ENCODE measurements at places on chromosomes 1 and 21.

DNA sequence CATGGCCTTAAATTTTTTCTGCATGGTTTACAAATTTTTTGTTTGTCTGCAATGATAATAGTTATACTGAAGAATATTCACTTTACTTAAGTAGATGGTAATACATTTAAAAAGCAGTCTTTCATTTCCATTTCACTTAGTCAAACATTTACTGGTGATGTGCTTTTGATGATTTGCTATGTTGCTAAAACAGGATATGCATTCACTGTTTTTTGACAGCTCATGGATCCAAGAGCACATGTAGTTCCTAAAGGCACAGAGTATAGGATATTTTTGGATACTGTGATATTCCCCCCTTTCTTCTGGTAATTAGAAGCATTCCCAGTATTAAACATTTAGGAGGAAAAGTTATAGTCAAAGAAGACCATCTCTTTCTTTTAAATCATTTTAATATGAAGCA is 45.9 kb downstream of the RAP1A start:
- no peak for DNase-seq

- DNase-seq: no peak
Observed at GRCh38 chr1:180964056-180964455, 51.4 kb downstream of the KIAA1614 start.

- DNase-seq: no peak
Observed at GRCh38 chr21:29737186-29737585, 202.6 kb downstream of the GRIK1 start.

DNA sequence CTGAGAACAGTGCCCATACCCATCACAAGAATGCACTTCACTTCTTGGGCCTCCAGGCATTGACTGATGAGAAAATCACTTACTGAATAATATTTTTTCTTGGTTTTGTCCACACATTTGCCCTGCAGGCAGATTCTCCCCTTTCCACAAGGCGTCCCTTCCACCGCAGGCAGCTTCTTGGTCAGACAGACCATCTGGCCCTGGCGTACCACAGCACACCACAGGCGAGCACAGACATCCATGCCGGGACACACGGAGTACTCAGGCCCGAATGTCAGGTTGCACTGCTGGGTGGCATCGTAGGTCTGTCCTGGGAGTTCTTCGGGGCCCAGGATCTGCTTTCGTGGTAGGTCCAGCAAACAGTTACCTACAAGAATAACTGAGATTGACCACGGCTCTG is 32.5 kb downstream of the ADAMTS5 start:
- DNase-seq: no peak

- DNase-seq: no peak
Observed at GRCh38 chr1:165795894-165796293, 27.2 kb upstream of the TMCO1 start.

DNA sequence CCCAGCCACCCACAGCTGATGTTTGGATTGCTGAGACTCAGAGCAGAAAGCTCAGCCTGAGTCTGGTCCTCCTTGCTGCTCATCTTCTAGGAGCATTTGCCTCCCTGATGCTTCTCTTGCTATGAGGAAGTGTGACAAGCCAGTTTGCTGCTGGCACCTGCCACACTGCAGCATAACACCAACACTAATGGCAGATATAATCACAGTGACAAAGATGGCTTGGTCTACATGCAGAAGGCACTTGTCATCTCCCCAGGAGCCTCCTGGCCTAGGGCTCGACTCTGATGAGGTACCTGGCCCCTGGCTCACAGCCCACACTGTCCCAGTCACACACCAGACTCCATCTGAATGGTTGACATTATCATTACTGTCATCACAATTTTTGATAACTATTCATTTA is 13.9 kb upstream of the PSMB2 start:
- DNase-seq: no peak

- DNase-seq: no peak
Observed at GRCh38 chr1:210144736-210145135, 87.9 kb upstream of the SERTAD4 start.

GRCh38 chr1:206635978-206636345 is 626 bp downstream of the DYRK3 start:
- no peak for DNase-seq

- no peak for DNase-seq
Observed at GRCh38 chr21:44380876-44381275, 27.5 kb downstream of the TRPM2 start.

DNA sequence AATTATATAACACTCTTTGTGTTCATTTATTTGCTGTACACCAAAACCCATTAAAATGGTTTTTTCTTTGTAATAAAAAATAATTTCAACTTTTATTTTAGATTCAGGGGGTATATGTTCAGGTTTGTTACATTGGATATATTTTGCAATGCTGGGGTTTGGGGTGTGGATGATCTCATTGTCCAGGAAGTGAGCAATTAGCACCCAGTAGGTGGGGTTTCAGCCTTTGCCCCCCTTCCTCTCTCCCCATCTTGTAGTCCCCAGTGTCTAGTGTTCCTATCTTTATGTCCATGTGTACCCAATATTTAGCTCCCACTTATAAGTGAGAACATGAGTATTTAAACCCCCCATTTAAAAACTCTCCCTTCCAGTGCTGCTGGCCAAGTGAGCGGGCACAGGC is 184.6 kb downstream of the RHOU start:
- DNase-seq: no peak

GRCh38 chr1:117616356-117616755 is 10.5 kb downstream of the TENT5C start:
- no peak for DNase-seq

DNA sequence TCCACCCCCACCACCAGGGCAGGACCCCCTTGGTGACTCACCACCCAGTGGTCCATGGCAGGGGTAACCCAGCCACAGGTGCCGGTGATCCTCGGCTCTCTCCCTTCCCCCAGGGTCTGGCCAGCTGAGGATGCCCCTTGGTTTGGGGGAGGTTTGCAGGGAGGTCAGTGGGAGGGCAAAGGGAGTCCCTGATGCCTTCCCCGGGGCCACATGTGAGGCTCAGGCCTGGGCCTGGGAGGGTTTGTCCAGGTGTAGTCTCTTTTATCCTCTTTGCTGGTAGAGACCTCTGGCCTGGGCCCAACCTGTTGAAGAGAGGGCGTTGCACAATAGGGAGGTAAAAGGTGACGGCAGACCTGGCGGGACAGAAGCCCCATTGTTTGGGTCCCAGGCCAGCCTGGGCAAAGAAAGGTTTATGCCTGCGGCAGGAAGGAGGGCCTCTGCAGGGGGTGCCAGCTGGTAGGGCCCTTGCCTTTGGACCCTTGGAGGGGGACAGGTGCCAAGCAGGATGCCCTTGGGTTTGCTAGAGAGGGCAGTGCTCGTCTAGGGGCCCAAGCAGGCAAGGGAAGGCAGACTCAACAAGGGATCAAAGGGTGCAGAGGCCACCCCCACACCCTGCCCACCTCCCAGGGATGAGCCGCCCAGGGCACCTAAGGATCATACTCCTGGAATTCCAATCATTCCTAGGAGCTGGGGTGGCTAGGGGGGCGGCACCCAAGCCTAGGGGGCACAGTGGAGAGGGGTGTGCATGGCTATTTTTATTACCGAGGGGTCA is 760 bp upstream of the TINAGL1 start:
- DNase-seq: no peak

DNA sequence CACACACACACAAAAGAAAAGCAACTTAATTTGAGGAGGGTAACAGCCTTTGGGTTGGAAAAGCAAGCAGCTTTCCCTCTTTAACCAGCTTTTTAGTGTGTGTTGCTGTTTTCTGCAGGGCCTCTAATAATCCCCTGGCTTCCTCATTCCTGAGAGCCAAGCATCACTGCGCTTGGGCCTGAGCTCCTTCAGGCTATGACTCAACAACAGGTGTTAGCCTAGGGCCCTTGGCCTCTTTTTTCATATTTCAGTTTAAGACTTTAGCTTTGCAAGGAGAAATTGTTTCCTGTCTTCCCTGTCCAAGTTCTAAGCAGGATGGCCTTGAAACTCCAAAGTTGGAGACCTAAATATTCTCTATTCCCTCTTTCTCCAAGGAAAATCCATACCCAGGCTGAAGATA is 26.2 kb upstream of the SNX27 start:
- no peak for DNase-seq

- DNase-seq: no peak
Observed at GRCh38 chr1:211474451-211474850, 17.5 kb downstream of the RD3 start.

DNA sequence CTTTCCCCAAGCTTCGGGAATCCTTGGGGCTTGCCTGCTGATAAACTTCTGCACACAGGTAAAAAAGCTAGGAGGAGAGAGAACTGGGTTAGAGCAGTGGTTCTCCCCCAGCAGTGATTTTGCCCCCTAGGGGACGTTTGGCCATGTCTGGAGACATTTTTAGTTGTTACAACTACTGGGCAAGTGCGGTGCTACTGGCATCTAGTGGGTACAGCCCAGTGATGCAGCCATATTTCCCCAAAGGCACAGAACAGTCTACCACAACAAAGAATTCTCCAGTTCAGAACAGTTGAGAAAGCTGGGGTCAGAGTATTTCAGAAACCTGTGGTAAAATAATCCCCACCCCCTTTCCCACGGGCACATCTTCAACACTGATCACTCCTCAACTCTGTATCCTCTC is 41.3 kb downstream of the LRRC71 start:
- peak; percentile 19 for DNase-seq

GRCh38 chr1:198923993-198924392 is 285.2 kb downstream of the PTPRC start:
- DNase-seq: no peak

DNA sequence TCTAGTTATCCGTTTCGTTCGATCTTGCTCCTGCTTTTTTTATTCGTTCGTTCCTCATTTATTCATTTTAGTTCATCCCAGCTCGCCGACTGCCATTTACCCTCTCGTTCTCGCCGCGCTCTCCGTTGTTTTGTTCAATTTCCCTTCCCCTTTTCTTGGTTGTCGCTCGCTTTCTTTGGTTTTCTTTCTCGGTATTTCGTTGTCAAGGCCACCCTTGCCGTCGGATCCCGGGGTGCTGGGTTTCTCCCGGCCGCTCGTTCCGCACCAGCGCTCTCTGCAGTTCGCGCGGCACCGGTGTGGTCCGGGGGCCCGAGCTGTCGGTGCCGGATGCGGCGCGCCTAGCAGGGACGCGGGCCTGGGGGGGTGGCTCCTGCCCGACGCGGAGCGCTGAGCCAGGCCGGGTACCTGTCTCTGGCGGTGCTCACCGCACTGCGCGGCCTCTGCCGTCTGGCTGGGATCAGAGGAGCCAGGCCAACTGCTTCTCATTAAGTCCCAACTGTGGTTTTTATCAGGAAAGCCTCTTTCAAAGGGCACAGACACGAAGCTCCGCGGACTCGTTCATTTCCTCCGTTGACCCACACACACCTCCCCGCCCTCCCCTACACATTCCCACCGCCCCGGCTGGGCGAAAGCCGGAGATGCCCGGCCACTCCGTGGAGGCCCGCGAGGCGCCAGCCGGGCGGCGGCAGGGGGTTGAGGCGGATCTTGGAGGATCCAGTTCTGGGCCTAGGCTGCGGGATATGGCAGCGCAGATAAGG is 1.6 kb downstream of the ALX3 start:
- DNase-seq: no peak

- peak; percentile 86 for DNase-seq
Observed at GRCh38 chr1:116515702-116516101, 55.1 kb downstream of the CD58 start.

DNA sequence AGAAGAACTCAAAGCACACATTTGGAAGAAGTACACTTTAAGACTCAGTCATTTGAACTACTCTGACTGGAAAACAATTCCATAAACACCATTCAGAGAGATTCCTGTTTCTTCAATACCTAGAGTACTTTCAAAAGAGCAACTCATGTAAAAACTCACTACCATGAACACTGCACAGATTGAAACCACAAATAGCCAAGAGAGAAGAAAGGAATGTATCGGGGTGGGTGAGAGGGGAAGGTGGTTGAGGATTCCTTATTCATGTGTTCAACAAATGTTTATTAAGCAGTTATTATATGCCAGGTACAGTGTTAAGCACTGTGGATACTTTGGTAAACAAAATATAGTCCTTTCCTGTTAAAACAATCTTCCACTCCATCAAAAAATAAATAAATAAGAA is 64.7 kb downstream of the NRIP1 start:
- no peak for DNase-seq

GRCh38 chr1:116465845-116466685 is 93.0 kb downstream of the ATP1A1 start:
- DNase-seq: no peak

GRCh38 chr1:200707116-200707515 is 31.6 kb upstream of the CAMSAP2 start:
- no peak for DNase-seq

- DNase-seq: peak; percentile 9
Observed at GRCh38 chr1:46369542-46370213, 24.4 kb upstream of the FAAH start.

GRCh38 chr1:184747089-184747955 is 7.3 kb downstream of the EDEM3 start:
- peak; percentile 49 for DNase-seq

GRCh38 chr1:197768014-197768805 is 7.1 kb downstream of the DENND1B start:
- no peak for DNase-seq

- DNase-seq: no peak
Observed at GRCh38 chr21:33268737-33269441, 2.7 kb downstream of the IL10RB start.

GRCh38 chr1:168958562-168959289 is 147.8 kb upstream of the ATP1B1 start:
- DNase-seq: no peak

GRCh38 chr1:23114424-23115079 is 54.1 kb downstream of the LUZP1 start:
- DNase-seq: no peak

- DNase-seq: no peak
Observed at GRCh38 chr1:3910857-3911845, 11.1 kb upstream of the C1orf174 start.

DNA sequence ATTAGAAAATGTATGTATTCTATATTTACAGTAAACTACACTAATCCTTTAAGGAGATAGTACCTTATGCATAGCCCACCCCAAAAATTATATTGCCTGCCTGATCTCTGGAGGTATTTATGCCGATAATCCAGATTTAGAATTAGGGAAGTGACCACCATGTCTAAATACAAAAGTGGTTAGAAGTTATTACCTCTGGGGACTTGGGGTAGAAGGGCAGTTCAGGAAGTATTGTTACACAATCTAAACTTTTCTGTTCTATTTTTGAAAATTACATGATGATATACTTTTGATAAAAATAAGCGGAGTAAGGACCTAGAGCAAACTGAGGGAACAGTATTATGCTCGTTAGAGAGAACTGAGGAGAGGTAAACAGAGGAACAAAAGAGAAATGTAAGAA is 90.5 kb upstream of the ZP4 start:
- DNase-seq: no peak

DNA sequence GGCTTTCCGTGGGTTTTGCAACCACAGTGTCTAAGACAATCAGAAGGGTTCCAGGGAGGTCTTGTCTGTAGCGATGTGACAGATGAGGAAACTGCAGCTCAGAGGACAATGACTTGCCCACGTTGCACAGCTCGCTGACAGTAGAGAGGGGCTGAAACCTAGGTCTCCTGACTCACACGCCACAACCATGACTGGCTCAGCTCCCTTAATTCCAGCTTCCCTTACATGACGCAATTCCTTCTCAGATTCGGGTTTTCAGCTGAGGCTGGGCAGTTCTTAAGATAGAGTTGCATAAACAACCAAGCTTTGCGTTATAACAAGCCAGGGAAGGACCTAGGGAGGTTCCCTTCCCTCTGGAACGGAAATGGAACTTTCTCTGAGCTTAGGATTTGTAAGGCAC is 36.3 kb downstream of the DHCR24 start:
- DNase-seq: no peak
